ENCODE measurements at places on chromosomes 5 and 9. TPM values are rescaled to one million over a fixed set of nuclear protein-coding genes. Genes with fewer than 3 reads are reported as not detected.

PTPRD gene
- total RNA-seq, result 1.9 TPM

GRCh38 chr5:56839062-56839461, 23.7 kb downstream of the MAP3K1 start:
- DNase-seq, result no peak

PTGER4 gene
- total RNA-seq, result 0.95 TPM

IDNK gene
- total RNA-seq, result 3.7 TPM

- no peak for DNase-seq
These were observed 16.3 kb upstream of the IZUMO3 start for GRCh38 chr9:24561957-24562356.

GRCh38 chr5:13745508-13745907, 199.0 kb downstream of the DNAH5 start:
- DNase-seq, result no peak

ECSCR gene
- not detected for total RNA-seq

Data from SK-MEL-5 (cell line).